ENCODE measurements at places on chromosomes 4 and X.

- no peak for DNase-seq
These were observed 35.0 kb downstream of the NUDT11 start for GRCh38 chrX:51461053-51462044.

- no peak for DNase-seq
These were observed 265.9 kb downstream of the ZNF674 start for GRCh38 chrX:46279214-46279924.

DNA sequence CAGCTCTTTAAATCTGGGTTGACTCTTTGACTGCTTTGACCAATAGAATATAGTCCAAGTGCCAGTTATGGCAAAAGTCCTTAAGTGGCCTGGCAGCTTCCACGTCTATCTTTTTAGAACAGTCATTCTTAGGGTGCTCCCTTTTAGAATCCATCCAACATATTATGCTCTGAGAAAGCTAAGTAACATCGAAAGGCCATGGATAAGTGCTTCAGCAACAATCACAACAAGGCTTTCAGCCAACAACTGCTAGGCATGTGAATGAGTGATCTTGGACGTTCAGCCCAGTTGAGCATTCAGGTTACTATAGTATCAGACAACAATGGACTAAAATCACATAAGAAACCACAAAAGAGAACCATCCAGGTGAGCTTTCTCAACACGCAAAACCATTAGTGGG is 818.7 kb downstream of the DMD start:
- DNase-seq = no peak

DNA sequence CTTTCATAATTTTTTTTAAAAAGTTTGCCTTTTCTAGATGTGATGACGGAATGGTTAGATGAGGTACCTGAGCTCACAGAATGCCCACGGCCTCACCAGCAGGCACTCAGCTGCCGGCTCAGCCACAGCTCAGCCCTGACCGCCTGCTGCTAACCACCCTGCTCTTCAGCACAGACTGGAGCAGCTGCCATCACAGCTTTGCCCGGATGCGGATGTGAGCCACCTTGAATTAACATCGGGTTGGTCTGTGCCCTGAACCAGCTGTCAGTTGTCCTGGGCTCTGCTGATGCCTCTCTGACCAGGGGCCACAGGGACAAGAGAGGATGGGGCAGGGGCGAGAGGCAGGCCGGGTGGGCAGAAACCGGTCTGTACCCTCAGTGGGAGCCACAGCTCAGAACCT is 93.3 kb downstream of the HMX1 start:
- DNase-seq = no peak

GRCh38 chr4:184653650-184654049 is 4.1 kb downstream of the PRIMPOL start:
- no peak for DNase-seq

GRCh38 chrX:19840899-19841648 is 46.3 kb downstream of the SH3KBP1 start:
- peak; percentile 33 for DNase-seq

GRCh38 chr4:151671541-151672059 is 89.2 kb downstream of the GATB start:
- no peak for DNase-seq

- no peak for DNase-seq
These were observed 11.6 kb upstream of the ARHGAP36 start for GRCh38 chrX:131046596-131046995.

DNA sequence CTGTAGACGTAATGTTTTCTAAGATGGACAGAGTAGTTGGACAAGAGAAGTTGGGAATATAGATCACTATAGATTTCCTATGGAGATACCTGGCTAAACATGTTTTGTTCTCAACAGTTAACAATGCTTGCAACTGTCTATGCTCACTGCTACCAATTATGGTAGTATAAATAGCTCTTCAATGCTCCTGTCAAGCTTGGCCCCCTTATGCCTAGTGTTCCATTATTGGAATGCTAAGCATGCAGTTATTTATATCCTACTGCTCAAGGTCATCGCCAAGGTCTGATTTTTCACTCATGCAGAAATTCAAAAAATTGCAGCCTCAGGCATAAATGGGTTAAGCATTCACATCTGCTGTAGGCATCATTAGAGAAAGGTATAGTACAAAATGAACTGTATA is 519.0 kb downstream of the IL15 start:
- DNase-seq = no peak

GRCh38 chrX:133888984-133889383 is 96.4 kb downstream of the GPC3 start:
- no peak for DNase-seq

DNA sequence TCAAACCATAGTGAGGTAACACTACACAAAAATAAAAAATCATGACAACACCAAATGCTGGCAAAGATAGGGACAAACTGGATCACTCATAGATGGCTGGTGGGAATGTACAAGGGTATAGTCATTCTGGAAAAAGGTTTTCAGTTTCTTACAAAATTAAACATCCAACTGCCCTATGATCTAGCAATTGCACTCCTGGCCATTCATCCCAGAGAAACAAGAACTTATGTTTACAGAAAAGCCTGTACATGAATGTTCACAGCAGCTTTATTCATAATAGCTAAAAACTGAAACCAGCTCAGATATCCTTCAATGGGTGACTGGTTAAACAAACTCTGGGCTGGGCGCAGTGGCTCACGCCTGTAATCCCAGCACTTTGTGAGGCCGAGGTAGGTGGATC is 43.3 kb downstream of the NYX start:
- no peak for DNase-seq

- DNase-seq = no peak
These were observed 13.4 kb upstream of the IBSP start for GRCh38 chr4:87785731-87786509.

DNA sequence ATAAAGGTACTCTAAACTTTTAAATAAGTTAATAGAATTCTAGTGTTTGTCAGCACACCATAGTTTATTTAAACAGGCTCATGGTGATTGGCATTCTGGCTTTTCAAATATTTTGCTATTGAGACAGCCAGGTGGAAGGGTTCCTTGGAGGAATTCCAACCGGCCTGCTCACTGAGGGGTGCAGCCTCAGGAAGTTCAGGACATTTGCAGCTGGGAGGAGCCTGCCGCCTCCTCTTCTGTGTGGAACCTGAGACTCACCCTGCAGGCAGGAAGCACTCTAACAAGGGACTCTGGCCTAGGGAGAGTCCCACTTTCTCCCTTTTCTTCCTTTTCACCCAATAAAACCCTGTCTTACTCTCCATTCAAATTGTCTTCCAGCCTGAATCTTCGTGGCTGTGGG is 1328.0 kb downstream of the FSTL5 start:
- DNase-seq = no peak

- no peak for DNase-seq
These were observed 10.7 kb downstream of the USP9X start for GRCh38 chrX:41095908-41096307.

Measured in effector memory CD8-positive, alpha-beta T cell (primary cell).